ENCODE measurements at places on chromosomes 16 and 17. TPM values are rescaled to one million over a fixed set of nuclear protein-coding genes. Genes with fewer than 3 reads are reported as not detected.

DNA sequence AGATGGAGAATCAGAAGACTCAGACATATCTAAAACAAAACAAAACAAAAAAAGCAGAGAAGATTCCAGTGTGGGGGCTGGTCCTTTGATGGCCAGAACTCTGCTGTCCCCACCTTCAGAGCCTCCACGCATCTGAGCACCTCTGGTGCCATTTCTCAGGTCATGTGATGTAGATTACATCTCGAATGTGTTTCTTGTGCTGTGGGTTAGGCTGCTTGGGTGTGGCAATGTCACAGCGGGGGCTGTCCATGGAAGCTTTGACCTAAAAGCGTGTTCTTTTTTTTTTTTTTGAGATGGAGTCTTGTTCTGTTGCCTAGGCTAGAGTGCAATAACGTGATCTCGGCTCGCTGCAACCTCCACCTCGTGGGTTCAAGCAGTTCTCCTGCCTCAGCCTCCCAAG lies 51.2 kb downstream of the PLD6 start:
- DNase-seq = no peak

GRCh38 chr17:27293898-27294688 lies at the start of gene WSB1:
TSS of gene WSB1 (plus strand) at chr17:27294114. CDS start at chr17:27294396, 282 bp downstream.
- DNase-seq = peak; percentile 89

DNA sequence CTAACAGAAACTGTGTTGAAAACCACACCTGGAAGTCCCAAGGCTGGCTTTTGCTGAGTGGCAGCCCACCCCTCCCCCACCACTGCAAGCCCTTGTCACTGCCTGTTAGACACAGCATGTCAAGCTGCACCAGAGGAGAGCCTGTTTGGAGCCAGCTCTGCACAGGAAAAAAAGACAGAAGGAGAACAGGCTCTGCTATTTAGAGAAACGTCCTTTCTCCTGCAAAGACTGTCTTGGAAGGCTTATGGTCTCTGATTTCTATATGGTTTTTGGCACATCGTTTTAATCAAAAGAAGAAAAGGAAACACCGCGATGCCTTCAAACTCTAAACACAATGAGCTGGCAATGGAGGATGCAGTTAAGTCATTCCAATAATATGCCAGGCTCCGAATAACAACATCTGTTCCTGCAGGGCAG lies 275.5 kb downstream of the MAP2K4 start:
- DNase-seq = no peak

DNA sequence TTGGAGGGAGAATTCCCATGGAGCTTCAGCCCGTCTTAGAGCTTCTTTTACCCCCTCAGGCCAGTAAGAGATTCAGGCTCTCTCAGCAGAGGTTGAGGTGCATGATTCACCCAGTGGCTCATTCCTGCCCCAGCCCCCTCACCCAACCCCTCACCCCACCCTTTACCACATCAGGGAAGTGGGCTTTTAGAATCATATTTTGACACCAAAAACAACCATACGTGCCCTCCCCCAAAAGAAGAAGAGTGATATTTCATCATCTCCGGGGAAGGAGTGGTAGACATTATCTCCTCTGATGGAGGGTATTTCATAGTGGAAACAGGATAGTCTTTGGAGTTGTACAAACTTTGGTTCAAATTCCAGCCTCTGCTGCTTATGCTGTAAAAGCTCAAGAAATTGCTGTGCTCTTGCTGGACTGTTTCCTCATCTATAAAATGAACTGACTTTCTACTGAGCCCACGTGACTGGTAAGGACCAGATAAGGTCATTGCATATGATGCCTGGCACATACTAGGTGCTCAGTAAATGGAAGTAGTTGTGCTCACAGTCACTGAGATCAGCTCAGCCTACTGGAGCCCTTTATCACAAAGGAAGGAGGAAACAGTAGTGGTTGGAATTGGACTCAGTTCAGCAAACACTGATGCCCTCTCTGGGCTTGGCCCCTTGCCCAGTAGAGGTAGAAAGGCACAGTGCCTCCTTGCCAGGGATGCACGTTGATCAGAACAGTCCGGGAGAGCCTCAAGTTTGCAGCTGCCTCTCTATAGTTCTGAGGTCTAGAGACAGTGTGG lies 18.3 kb upstream of the CCL5 start:
- peak; percentile 72 for DNase-seq

- DNase-seq = peak; percentile 84
Measured at GRCh38 chr17:81162491-81162890, 2.8 kb upstream of the PVALEF start.

GRCh38 chr16:21162661-21163151 lies 4.2 kb downstream of the LDAF1 start:
- no peak for DNase-seq

ACACA gene
- total RNA-seq = 13.7 TPM

HLF gene
- total RNA-seq = 2.2 TPM

SLC4A1 gene
- not detected for total RNA-seq

Data from pancreas (tissue), 10 donors.